GM04504 (cell line): ENCODE measurements at places on chromosomes 7 and 10.

GRCh38 chr10:11046776-11047160 is 29.1 kb downstream of the CELF2 start:
- DNase-seq: no peak

GRCh38 chr7:92133737-92134270 is 473 bp downstream of the CYP51A1 start:
- DNase-seq: peak; percentile 18

- DNase-seq: no peak
Measured at GRCh38 chr10:122206471-122207065, 64.5 kb upstream of the BTBD16 start.

DNA sequence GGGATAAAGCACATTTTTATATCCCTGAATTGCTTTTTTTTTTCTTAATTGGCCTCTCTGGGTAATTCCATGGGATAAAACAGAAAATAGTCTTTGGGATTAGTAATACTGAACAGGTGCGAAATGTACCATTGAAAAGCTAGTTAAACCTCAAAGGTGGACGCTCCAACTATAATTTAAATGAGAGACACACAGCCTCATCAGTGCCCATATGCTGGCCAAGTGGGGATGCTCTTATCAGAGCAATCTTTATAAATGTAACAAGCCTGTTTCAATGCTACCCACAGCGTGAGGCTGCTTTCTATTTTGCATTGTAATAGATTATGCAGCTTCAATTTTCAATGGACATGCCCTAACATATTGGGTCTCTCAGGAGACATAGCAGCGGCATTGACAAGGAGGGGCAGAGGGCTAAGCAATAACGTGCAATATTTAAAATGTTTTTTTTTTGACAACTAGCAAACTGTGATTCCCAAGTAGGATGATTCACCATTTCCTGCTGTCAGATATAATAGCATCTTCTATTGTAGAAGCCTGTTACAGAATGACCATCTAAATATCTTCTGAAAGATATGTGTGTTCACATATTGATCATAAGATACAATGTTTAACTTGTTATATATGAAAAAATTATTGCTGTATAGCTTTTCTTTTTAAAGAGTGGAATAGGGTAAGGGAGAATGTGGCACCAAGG is 91.3 kb upstream of the BET1 start:
- no peak for DNase-seq

- no peak for DNase-seq
Measured at GRCh38 chr10:727162-727790, 37.8 kb upstream of the DIP2C start.

- no peak for DNase-seq
Measured at GRCh38 chr7:139959718-139960117, 103.0 kb downstream of the PARP12 start.

- no peak for DNase-seq
Measured at GRCh38 chr10:115045499-115045898, 47.7 kb upstream of the ATRNL1 start.

DNA sequence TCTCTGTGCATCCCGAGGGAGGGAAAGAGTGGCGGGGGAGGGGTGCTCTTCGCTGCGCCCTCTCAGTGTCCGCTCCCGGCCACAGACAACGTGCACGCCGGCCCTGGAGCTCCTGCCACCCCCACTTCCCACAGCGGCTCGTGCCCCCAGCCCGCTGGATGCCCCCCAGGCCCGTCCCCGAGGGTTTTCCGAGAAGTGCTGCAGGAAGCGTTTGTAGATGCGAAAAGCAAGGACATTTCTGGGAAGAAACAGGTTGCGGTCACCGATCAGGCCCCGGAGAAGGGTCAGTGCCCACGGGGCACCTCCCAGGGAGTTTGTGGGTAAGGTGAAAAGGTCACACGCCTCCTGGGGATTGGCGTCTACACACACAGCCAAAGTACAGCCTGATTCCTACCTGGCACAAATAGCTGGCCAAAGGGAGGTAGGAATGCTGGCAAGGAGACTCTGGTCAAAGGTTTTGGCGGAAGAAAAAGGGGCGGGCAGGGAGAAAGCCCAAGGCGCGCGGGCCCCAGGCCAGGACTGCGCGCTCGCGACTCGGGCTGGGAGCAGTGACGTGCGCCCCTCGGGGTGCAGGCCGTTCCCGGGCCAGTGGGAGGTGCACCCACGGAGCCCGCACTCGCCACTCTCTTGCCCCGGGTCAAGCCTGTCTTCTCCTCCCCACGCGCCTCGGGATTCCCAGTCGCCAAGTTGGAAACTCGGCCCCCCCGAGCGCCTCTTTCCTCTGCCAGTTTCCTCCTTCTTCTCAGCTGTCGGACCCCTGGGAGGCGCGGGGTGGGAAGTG is 1.5 kb upstream of the NRP1 start:
- DNase-seq: no peak

DNA sequence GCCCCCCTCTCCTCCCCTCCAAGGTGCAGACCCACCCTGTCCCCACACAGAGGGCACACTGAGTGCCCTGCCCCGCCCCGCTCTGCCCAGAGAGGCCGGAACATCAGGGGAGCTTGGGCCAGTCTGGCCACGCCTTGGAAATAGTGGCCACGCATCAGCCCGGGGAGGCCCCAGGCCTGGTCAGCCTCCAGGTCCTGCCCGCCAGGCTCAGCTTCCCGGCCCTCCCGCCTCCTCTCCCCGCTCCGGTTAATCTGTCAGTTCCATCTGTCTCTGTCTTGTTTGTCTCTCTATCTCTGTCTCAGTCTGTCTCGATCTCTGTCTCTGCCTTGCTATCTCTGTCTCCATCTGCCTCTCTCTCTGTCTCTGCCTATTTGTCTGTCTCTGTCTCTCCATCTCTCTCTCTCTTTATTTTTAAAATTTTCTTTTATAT is 28.9 kb upstream of the TNRC18 start:
- DNase-seq: no peak

- DNase-seq: peak; percentile 92
Measured at GRCh38 chr10:94402204-94402842, at the start of gene TBC1D12. Gene TBC1D12, plus strand, starts transcription at chr10:94402541. Its CDS starts 73 bp downstream, at chr10:94402614.

GRCh38 chr7:2908103-2908683 is 64.1 kb upstream of the GNA12 start:
- DNase-seq: no peak

GRCh38 chr10:23585666-23586065 is 146.8 kb downstream of the OTUD1 start:
- DNase-seq: no peak

GRCh38 chr7:20183086-20183485 is 34.1 kb downstream of the MACC1 start:
- no peak for DNase-seq

- DNase-seq: peak; percentile 18
Measured at GRCh38 chr10:47374611-47375536, 9.2 kb downstream of the ZNF488 start.

DNA sequence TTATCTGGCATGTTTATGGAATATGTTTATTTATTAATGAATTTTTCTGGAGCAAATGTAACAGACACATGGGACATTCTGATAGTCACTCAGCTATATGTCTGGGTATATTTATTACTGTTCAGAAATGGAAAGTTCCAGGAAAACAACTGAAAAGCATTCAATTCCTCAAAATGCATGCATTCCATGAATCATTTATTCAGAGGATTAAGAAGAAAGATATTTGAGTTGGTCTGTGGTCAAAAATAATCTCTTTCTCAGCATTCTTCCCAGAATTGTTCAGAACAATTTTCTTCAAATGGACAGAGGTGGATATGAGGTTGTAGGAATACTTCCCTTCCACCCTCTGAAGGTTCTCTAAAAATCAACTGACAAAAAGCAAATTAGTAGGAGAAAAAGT is 97.6 kb upstream of the ITGB1 start:
- DNase-seq: no peak
